ENCODE measurements at places on chromosomes 16 and 17.
A peak's percentile ranks its signal among the peaks of the same experiment; 100 is the strongest.

- DNase-seq = no peak
These were observed 208.5 kb upstream of the TNRC6C start for GRCh38 chr17:77749989-77750388.

DNA sequence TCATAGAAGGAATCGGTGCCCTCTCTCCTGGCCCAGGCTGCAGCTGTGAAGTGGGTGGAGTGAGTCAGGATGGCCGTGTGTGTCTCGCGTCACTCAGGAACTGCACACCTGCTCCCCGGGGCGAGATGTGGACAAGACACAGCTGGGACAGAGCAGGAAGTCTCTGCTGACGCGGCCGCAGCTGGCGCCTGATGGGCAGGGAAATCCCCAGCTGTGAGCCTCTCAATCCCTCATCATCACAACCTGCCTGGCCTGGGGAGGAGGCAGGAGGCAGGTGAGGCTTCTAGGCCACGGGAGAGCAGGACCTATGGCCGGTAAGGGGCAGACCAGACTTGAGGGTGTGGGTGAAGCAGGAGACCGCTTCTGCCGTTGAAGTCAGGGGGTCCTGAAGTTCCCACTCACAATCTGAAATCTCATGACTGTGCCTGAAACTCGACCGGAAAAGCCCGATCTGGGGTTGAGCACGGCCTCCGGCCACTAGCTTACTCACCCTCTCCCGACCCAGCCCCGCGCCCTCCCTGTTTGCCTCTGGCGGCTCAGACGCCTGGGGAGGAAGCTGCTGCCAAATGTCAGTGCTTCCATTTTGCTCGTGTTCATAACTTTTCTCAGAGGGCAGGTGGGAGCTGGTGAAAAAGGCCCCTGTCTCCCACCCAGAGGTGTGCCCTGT lies 1.1 kb upstream of the TRPV3 start:
- DNase-seq = no peak

DNA sequence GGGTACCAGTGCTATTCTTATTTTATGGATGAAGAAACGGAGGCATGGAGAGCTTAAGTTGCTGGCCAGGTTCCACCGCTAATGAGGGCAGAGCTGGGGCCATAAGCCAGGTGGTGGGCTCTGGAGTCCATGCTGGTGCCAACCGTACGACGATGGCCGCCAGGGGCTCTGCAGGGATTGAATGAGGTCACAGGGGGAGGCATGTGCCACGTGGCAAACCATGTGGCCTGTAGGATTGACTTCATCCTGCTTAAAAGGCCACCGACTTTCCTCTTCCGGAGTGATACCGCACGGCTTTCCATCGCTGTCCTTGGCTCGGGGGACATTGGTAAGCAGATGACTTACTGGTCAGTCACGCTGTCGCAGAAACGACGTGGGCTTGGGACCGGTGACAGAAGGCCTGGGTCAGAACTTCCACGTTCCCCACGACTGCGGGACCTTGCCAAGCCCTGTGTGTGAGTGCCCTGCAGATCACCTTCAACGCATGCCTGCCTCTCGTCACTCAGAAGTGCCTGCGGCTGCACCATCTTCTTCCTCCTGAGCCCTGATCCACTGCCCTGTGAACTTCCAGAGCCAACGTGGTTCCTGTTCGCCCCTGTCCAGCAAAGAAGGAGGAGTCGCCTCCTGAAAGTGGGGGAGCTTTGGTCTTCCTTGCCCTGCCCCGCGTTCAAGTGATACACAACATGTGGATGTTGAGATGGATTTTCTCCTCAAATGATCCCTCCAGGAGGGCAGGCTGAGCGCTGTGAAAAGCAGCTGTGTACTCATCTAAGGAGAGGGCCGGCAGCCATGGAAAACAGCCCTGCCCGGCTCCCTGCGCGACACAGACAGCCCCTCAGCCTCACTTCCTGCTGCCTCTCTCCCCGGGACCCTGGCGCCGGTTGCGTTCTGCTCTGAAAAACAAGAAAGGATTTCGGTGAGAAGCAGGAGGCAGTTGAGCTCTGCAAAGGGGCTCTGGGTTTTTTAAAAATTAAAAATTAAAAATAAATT lies 176.7 kb downstream of the C16orf95 start:
- DNase-seq = no peak

DNA sequence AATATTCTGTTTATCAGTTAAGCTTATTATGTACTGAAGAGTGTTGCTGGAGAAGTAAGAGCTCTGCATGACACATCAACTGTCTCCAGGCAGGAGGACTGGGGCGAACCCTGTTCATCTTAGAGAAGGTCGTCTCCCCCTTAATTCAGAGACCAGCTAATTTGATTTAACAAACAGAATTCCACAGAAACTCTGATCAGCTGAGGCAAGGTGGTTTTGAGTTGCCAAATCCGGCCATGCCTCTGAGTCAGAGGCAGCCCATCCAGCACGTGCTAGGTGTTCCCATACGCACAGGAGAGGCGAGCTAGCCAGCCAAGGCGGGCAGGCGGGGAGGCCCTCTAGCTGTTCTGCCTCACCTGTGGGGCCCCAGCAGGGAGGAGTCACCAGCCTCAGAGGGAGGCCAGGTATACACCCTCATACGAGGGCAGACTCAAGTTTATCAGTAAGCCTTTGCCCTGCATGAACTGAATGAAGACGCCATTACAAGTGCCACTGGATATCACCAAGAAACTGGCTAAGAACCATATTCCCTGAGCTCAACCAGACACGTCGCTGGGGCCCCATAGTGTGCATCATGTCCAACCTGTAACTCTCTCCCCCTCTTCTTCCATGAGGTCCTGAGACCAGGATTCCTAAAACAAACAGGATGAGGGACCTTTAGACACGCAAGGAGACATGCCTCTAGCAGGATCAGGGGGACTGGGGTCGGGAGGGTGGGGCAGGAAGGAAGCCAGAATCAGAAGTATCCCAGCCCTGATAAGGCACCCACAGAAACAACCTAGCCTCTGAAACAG lies 25.7 kb downstream of the STAT5A start:
- DNase-seq = no peak

GRCh38 chr17:78401246-78401645 lies 22.8 kb downstream of the PGS1 start:
- no peak for DNase-seq

DNA sequence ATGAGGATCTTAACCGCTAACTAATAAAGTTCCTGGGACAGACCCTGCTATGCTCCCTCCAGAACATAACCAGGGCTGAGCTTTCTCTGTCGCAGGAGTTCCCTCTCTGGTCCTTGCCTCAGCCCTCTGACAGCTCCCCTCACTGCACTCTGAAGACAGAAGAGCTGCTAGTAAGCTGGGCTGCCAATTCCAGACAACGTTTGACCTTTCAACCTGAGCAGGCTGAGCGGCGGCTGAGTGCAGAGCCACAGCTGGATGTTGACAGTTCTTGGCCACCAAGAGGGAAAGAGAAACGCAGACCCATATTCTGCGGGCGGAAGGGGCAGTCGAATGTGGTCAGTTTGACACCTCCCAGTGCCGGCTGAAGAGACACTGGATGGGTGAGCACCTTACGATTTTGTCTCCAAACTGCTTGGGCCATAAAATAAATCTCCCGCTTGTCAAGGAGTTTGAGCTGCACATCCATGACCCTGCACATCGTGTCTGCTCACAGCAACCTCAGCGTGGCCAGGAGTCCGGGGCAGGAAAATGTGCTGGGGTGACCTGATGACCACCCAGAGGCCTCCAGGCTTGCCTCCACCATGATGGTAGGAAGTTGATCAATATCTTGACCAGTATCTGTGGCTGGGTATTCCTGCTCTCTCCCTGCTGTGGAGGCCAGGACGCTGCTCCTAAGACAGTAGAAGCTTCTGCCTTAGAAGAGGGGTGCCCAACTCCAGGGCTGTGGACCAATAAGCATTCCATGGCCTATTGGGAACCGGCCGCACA lies 209.2 kb downstream of the PARN start:
- no peak for DNase-seq

GRCh38 chr17:65901394-65901793 lies 290.5 kb downstream of the CEP112 start:
- DNase-seq = no peak

GRCh38 chr17:78281249-78281845 lies 49.9 kb downstream of the TMEM235 start:
- DNase-seq = no peak

- no peak for DNase-seq
These were observed 15.2 kb downstream of the CACNA1G start for GRCh38 chr17:50575581-50576210.

DNA sequence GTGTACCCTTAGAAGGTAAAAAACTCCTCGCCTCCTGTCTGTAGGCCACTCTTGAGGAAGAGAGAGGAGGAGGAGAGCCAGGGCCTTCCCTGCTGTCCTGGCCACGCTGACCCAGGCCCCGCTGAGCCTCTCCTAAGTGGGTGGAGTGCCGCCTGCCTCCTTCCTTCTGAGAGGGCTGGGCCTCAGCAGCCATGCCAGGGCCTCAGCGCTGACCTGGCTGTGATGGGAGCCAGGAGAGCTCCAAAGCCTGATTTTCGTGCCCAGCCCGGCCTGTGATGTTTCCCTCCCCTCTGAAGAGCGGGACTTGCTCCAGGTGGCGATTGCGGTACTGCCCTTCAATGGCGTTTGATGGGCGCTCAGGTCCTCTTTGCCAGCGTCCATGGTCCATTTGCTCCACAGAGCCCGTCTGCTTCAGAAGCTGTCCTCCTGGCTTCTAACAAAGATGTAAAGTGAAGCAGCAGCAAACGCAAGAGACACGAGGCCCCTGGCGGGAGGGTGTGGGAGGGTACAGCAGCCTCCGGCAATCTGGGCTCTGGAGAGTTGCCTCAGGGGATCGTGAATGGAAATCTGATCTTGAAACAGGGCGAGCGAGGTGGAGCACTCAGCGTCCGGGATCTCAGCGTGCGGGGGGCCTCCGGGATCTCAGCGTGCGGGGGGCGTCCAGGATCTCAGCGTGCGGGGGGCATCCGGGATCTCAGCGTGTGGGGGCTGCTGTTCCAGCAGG lies 93.5 kb downstream of the NPIPB11 start:
- no peak for DNase-seq

DNA sequence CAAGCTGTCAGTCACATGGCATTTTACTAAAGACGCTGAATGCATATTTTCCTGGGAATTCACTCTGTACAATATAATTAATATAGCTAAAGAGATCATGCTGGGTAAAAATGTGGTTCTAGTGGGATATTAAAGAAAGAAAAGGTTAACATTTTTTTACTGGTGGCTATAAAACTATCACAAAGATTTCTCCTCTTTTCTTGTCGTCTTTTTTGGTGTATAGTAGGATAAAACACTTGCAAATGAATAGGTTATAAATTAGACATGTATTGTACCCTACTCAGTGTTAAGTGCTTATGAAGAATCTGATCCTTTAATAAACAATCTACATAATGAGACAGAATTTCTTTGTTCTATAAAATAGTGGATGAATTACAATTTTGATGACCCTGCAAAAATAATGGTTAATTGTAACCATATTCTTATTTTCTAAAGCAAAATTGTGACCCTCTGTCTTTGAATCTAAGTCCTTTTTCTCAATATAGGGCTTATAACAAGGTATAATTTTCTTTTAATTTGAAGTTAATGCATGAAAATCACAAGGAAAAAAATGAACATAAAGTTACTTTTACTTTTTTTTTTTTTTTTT lies 1540.4 kb upstream of the GOT2 start:
- DNase-seq = no peak

DNA sequence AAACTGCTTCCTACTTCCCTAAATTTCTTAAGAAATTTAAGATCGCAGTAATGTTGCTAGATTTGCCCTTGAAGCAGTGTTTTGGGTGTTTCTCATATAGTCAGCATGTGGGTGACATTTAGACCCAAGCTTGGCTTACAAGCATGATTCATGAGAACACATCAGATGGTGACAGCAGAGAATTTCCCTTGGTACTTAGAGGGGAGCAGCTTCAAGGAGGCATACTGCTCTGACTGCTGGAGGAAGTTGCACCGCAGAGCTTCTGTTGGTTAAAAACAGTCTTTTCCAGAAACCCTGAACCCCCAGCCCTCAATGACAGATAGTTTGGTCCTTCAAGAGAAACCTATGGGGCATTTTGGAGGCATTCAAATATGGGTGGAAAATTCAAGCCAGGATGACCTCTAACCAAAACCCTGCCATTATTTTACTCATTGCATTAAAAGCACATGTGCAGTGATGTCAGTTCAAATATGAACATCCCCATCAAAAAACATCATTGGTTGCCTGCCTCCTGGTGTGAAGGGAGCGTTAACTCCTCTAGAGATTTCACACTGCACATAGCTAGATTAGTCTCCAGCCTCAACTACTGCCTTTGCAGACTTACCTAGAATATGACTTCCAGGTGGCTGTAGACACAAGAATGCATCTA lies 201.5 kb upstream of the CACNG5 start:
- DNase-seq = peak; percentile 19

GRCh38 chr16:53219795-53220454 lies 165.1 kb downstream of the CHD9 start:
- peak; percentile 33 for DNase-seq

- DNase-seq = no peak
These were observed 40.9 kb downstream of the SKAP1 start for GRCh38 chr17:48388955-48389743.

DNA sequence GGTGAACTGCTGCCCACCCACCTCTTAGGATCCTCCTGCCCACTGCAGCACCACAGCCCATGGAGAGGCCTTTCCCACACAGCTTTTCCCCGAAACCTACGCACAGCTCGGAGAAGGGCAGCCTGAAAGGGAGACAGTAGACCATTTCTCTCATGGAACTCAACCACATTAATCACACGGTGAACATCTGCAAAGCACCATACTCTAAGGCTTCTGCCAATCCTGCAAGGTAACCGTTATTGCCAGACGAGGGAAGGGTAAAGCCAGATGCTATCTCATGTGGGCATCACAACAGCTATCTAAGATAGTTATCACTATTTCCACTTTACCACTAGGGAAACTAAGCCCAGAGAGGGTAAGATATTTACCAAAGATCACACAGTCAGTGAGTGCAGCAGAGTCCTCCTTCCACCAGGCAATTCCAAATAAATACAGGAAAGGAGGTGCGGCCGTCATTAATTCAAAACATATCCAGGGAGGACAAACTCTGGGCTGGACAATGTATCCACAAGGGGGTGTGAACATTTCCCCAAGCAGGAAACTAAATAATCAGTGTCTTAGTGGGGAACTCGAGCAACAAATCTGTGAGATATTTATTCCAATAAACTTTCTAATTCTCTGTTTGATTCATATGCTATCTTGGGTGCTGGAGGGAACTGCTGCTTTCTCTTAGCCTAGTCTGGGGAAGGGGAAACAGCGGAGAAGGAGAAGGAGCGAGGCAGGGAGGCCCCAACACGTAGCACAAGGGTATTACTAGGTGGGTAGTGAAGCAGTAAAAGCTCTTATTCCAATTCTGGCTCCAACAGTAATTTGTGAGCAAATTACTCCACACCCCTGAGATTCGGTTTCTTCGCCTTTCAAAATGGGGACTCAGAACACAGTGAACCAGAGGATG lies 723 bp downstream of the TMEM186 start:
- DNase-seq = peak; percentile 23

- no peak for DNase-seq
These were observed 143.7 kb downstream of the CDH8 start for GRCh38 chr16:61892531-61892930.

DNA sequence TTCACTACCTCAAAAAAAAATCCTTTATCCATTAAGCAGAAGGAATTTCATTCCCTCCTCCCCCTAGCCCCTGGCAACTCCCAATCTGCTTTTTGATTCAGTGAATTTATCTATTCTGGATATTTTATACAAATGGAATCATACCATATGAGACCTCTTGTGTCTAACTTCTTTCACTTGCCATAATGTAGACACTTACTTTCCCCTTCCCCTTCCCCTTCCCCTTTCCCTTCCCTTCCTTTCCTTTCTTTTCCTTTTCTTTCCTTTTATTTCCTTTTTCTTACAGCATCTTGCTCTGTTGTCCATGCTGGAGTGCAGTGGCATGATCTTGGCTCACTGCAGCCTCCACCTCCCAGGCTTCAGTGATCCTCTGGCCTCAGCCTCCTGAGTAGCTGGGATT lies 50.5 kb downstream of the PSMD12 start:
- no peak for DNase-seq

All from GM03348 (cell line).